ENCODE measurements at places on chromosomes 6 and 20. TPM values are rescaled to one million over a fixed set of nuclear protein-coding genes. Genes with fewer than 3 reads are reported as not detected.

The PRDM1 gene
- 90.7 TPM for total RNA-seq

The GNAS-AS1 gene
- 0.55 TPM for total RNA-seq

GRCh38 chr20:53316206-53316937 lies 277.3 kb downstream of the ZNF217 start:
- no peak overlapping the region for H3K4me3 ChIP-seq
- no peak overlapping the region for H3K27ac ChIP-seq
- H3K4me1 ChIP-seq = no peaks in the 10 kb centered on the region
- no peaks in the 10 kb centered on the region for H3K27me3 ChIP-seq

The HLA-DRB1 gene
- total RNA-seq = 24.7 TPM

The CNR1 gene
- total RNA-seq = not detected

- H3K27ac ChIP-seq = no peak overlapping the region
- no peak for DNase-seq
- no peaks in the 10 kb centered on the region for H3K4me1 ChIP-seq
- no peaks in the 10 kb centered on the region for H3K27me3 ChIP-seq
- H3K36me3 ChIP-seq = no peaks in the 10 kb centered on the region
These were observed 102.2 kb upstream of the CCDC28A start for GRCh38 chr6:138671351-138671750.

DNA sequence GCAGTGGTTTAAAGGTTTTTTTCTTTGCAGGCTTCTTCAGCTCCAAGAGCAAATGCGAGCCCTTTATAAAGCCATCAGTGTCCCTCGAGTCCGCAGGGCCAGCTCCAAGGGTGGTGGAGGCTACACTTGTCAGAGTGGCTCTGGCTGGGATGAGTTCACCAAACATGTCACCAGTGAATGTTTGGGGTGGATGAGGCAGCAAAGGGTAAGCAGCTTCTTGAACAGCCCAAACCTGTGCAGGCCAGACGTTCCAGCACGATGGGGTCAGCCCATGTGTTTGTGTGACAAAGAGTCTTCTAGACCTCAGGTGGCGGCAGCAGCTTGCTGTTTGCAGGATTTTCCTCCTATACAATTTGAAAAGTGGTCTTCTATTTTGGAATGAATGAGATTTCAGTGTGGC lies 17.7 kb downstream of the DSP start:
- H3K27me3 ChIP-seq = peaks cover 3% of the 10 kb centered on the region
- H3K4me3 ChIP-seq = no peak overlapping the region
- H3K4me1 ChIP-seq = no peaks in the 10 kb centered on the region
- no peaks in the 10 kb centered on the region for H3K36me3 ChIP-seq
- DNase-seq = no peak

The PRICKLE4 gene
- total RNA-seq = not detected

DNA sequence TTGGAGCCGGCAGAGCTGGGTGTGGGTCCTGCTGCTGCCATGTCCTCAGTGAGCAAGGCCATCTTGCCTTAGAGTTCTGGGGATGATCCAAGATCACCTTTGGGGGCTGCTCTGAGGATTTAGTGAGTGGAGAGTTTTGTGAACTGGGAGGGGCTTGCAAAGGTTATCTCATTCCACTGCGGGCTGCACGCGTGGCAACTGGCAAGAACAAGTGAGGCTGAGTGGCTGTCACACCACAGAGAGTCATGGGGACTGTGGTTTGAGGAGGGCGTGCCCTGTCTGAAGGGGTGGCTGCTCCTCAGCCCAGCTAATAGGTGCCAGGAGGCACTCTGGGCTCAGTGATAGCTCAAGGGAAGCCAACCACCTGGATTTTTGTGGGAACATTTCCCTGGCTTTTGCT lies 37.6 kb downstream of the TTLL9 start:
- H3K27ac ChIP-seq = no peak overlapping the region
- H3K36me3 ChIP-seq = no peaks in the 10 kb centered on the region
- no peak overlapping the region for H3K4me3 ChIP-seq
- no peaks in the 10 kb centered on the region for H3K4me1 ChIP-seq
- no peaks in the 10 kb centered on the region for H3K27me3 ChIP-seq

The MATN4 gene
- total RNA-seq = 0.22 TPM

The SNRPB gene
- total RNA-seq = 432 TPM

DNA sequence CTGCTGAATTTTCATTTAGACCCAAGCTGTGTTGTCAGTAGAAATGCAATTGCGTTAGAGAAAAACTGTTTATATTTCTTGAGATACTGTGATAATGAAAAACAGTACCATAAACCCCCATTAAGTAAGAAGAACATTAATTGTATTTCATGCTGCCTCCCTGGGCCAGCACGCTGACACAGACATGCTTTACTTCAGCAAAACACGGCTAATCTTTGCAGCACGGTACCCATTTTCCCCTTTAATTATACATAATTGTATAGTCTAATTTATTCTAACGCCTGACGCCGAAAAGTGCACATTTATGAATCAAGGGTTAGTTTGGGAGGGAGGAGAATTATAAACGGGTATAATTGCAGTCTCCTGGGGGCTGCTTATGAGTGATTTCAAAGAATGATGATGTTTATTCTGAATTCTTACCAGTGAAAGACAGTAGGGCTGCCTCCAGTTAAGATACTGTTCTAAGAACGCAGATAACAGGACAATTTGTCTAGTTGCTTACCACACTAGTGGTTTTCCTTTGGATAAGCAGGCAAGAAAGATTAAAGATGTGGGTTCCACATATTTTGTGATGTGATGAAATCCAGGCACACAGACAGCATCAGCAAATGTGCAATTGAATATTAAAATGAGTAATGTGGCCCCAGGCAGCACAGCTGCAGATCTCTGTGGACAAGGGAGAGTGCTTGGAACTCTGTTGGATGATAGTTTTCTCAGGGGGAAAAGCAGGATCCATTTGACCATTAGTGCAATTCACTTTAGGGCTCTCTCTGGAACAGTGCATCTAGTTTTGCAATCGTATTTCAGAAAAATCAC lies 4.7 kb upstream of the SULF2 start:
- H3K4me1 ChIP-seq = no peaks in the 10 kb centered on the region
- peaks cover 8% of the 10 kb centered on the region for H3K27me3 ChIP-seq
- H3K4me3 ChIP-seq = no peak overlapping the region
- no peak overlapping the region for H3K27ac ChIP-seq

The ULBP2 gene
- total RNA-seq = 0.48 TPM

- H3K4me1 ChIP-seq = peaks cover 57% of the 10 kb centered on the region
- no peak overlapping the region for H3K4me3 ChIP-seq
- no peaks in the 10 kb centered on the region for H3K36me3 ChIP-seq
These were observed 49.0 kb downstream of the RREB1 start for GRCh38 chr6:7156643-7157278.

DNA sequence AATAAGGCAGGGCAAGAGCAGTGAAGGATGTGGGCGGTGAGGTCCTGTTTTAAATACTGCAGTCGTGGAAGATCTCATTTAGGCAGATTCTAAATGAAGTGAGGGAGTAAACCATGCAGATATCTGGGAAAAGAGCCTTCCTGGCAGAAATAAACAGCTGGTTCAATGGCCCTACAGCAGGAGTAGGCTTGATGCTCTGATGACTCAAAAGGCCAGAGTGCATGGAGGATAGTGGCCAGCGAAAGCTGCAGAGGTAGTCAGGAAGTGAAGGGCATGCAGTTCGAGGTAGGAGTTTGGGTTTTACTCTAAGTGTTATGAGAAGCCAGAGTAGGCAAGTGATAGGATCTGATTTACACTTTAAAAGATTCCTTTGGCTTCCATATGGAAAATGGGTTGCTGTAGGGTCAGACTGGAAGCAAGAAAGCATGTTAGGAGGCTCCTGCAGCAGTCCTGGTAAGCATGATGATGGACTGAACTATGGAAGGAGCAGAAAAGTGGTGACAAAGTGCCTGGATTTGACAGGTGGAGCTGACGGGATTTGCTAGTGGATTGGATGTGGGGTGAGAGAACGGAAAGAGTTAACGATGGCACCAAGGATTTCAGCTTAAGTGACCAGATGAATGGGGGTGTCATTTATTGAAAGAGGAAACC lies 150.0 kb downstream of the GJA10 start:
- no peak overlapping the region for H3K27ac ChIP-seq
- no peak overlapping the region for H3K4me3 ChIP-seq
- no peaks in the 10 kb centered on the region for H3K27me3 ChIP-seq
- DNase-seq = no peak

- no peak overlapping the region for H3K4me3 ChIP-seq
- no peaks in the 10 kb centered on the region for H3K4me1 ChIP-seq
- H3K27me3 ChIP-seq = peaks cover 3% of the 10 kb centered on the region
- H3K36me3 ChIP-seq = no peaks in the 10 kb centered on the region
- DNase-seq = no peak
These were observed 62.4 kb upstream of the NELFCD start for GRCh38 chr20:58918621-58919020.

GRCh38 chr6:135159531-135159930 lies 21.6 kb upstream of the MYB start:
- no peaks in the 10 kb centered on the region for H3K27me3 ChIP-seq
- H3K4me1 ChIP-seq = peaks cover 28% of the 10 kb centered on the region
- no peak overlapping the region for H3K4me3 ChIP-seq

DNA sequence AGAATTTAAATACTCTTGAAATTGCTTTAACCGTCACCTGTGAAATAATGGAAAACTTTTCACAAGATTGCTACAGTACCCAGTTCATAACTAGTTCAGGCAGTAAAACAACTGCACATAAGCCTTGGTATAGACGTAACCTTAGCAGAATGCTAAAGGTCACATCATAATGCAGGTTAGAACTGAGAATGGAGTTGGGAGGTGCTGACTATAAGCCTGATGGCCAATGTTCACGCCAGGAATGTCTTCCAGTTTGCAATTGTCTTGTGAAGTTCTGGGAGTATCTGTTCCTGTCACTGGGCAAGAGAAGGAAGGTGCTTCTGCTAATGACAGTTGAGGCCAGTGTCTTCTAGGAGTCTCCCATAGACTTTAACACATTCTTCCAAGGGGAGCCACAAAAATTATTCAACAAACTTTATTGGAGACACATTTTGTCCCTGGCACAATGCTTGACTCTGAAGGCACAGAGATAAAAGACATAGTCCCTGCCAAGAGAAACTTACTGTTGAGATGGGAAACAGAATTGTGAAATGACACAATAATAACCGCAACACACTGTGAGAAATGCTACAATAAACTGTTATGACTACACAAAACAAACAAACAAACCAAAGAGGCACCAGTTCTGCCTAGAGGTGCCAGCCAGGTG lies 24.6 kb upstream of the CEP162 start:
- H3K4me1 ChIP-seq = no peaks in the 10 kb centered on the region
- no peaks in the 10 kb centered on the region for H3K27me3 ChIP-seq
- no peak overlapping the region for H3K27ac ChIP-seq
- no peaks in the 10 kb centered on the region for H3K36me3 ChIP-seq
- no peak overlapping the region for H3K4me3 ChIP-seq
- no peak for DNase-seq

DNA sequence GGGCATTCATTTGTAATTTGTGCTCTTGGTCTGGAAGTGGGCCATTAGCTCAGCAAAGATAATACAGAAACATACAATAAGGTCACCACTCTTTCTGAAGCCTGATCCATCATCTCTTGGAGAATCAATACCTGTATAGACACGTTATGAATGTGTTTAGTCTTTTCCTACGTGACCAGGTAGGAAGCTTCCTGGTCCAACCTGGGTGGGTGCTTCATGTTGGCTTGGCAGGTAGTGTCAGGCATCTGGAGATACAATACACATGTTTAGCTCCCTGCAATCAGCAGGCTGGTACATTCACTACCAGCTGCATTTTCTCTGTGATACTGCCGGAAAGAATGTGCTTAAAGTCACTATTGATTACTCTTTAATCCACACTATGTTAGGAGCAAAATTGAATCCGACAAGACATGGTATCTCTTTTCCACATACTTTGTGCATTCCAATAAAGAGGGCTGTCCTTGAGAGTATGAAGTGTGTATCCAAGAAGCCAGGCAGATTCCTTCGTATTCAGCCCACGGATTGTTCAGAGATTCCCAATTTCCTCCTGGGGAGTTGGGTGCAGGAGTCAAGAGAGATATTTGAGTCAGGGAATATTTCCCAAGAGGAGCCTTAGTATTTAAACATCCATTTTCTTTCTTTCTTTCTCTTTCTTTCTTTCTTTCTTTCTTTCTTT lies 49.9 kb upstream of the RANBP9 start:
- no peak overlapping the region for H3K27ac ChIP-seq
- no peak for DNase-seq
- no peak overlapping the region for H3K4me3 ChIP-seq
- peaks cover 22% of the 10 kb centered on the region for H3K4me1 ChIP-seq
- no peaks in the 10 kb centered on the region for H3K27me3 ChIP-seq
- H3K36me3 ChIP-seq = no peaks in the 10 kb centered on the region

The TAGAP gene
- total RNA-seq = 145 TPM

DNA sequence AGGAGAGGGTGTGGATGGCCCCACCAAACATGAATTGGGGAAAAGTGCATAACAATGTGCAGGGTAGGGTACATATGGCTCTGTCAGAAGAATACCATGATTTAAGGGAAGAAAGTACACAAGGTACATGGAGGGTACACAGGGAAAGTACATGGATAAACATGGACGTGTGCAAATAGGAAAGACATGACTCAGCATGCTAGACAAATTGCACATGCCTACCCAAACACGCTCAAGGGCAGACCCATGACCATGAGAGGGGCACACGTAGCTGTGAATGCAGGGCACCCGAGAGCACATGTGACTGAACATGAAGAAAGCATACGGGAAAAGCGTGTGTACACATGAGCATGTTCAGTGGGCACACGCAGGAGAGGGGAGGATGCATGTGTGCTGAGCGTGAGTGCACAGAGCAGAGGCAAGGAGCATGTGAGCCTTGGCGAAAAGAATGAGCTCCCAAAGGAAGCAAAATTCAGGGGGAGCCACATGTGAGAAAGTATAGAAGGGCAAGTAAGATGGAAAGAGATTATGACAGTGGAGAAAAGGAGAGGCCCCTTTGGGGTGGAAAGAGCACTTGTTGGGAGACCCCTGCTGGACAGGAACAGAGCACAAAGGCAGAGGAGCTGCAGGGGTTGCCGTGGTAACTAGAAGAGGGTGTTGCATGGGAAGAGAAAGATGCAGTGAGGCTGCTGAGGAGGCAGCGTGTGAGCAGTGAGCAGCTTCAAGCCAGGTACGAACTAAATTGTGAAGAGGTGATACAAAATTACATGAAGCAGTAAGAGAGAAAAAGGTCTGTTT lies 17.8 kb downstream of the OR2H2 start:
- no peak for DNase-seq
- no peaks in the 10 kb centered on the region for H3K27me3 ChIP-seq
- no peaks in the 10 kb centered on the region for H3K36me3 ChIP-seq
- no peak overlapping the region for H3K4me3 ChIP-seq
- H3K4me1 ChIP-seq = no peaks in the 10 kb centered on the region

The FLOT1 gene
- 155 TPM for total RNA-seq

The GTPBP2 gene
- 45.4 TPM for total RNA-seq
